GM23338 (cell line): ENCODE measurements at places on chromosomes 13 and 19. TPM values are rescaled to one million over a fixed set of nuclear protein-coding genes. Genes with fewer than 3 reads are reported as not detected.

The ZNF583 gene
- total RNA-seq = 2.4 and 4.0 TPM in 2 replicates

The SEMA6B gene
- 39.8 and 42.7 TPM in 2 replicates for total RNA-seq

The SIGLEC9 gene
- not detected in 2 replicates for total RNA-seq

The COX7A1 gene
- total RNA-seq = 0.52 TPM in 1 of 2 replicates, not detected in the other

The KIR2DL4 gene
- total RNA-seq = not detected in 2 replicates

The GNG7 gene
- total RNA-seq = 5.4 and 8.3 TPM in 2 replicates

The SYCN gene
- not detected in 2 replicates for total RNA-seq

The POSTN gene
- total RNA-seq = 0.31 and 0.39 TPM in 2 replicates

The RHPN2 gene
- 28.8 and 29.6 TPM in 2 replicates for total RNA-seq

The GARIN5A gene
- 13.3 and 19.9 TPM in 2 replicates for total RNA-seq

The FUT3 gene
- not detected in 2 replicates for total RNA-seq

The CATSPERD gene
- 0.17 TPM in 1 of 2 replicates, not detected in the other for total RNA-seq

The URAD gene
- not detected in 2 replicates for total RNA-seq

The GDF15 gene
- 15.7 and 19.8 TPM in 2 replicates for total RNA-seq

The CPB2 gene
- not detected in 2 replicates for total RNA-seq

The PLPP2 gene
- total RNA-seq = 75.8 and 82.6 TPM in 2 replicates

The CYP4F3 gene
- not detected in 2 replicates for total RNA-seq

The BRD4 gene
- total RNA-seq = 63.5 and 63.8 TPM in 2 replicates

The NCR1 gene
- 0.78 and 2.0 TPM in 2 replicates for total RNA-seq

The PPP1R13L gene
- 9.6 and 11.3 TPM in 2 replicates for total RNA-seq

The ZNF610 gene
- total RNA-seq = 5.3 and 6.3 TPM in 2 replicates

The CAMSAP3 gene
- 29.9 and 32.2 TPM in 2 replicates for total RNA-seq

The NAPSA gene
- 0.14 and 0.27 TPM in 2 replicates for total RNA-seq

The SIGLECL1 gene
- not detected in 2 replicates for total RNA-seq

The ZNF726 gene
- 0.58 and 0.66 TPM in 2 replicates for total RNA-seq

The ASPDH gene
- not detected in 2 replicates for total RNA-seq

The SOX21 gene
- 3.5 and 4.7 TPM in 2 replicates for total RNA-seq

The KCNJ14 gene
- total RNA-seq = 0.94 and 1.2 TPM in 2 replicates

The IGSF23 gene
- not detected in 2 replicates for total RNA-seq

The PGLYRP1 gene
- not detected in 2 replicates for total RNA-seq

The CCDC8 gene
- total RNA-seq = 16.5 and 17.4 TPM in 2 replicates

The PEX11G gene
- total RNA-seq = 1.2 and 2.2 TPM in 2 replicates

The SELENOW gene
- 524 and 558 TPM in 2 replicates for total RNA-seq

The C2CD4C gene
- 10.6 and 12.5 TPM in 2 replicates for total RNA-seq

The SPC24 gene
- 38.7 and 42.2 TPM in 2 replicates for total RNA-seq

The KASH5 gene
- total RNA-seq = not detected in 2 replicates

The SOX1 gene
- 0.04 and 0.17 TPM in 2 replicates for total RNA-seq

The ETV2 gene
- total RNA-seq = 0.87 TPM in 1 of 2 replicates, not detected in the other

The PRSS57 gene
- total RNA-seq = not detected in 2 replicates

The MICOS13 gene
- total RNA-seq = 9.1 and 15.5 TPM in 2 replicates

The ADAMTS10 gene
- 25.9 and 29.0 TPM in 2 replicates for total RNA-seq

The ZNF99 gene
- total RNA-seq = 0.03 TPM in 1 of 2 replicates, not detected in the other
